ENCODE measurements at places on chromosomes 12 and 14.

- no peak for DNase-seq
Observed at GRCh38 chr12:93387780-93388179, 10.1 kb downstream of the NUDT4 start.

DNA sequence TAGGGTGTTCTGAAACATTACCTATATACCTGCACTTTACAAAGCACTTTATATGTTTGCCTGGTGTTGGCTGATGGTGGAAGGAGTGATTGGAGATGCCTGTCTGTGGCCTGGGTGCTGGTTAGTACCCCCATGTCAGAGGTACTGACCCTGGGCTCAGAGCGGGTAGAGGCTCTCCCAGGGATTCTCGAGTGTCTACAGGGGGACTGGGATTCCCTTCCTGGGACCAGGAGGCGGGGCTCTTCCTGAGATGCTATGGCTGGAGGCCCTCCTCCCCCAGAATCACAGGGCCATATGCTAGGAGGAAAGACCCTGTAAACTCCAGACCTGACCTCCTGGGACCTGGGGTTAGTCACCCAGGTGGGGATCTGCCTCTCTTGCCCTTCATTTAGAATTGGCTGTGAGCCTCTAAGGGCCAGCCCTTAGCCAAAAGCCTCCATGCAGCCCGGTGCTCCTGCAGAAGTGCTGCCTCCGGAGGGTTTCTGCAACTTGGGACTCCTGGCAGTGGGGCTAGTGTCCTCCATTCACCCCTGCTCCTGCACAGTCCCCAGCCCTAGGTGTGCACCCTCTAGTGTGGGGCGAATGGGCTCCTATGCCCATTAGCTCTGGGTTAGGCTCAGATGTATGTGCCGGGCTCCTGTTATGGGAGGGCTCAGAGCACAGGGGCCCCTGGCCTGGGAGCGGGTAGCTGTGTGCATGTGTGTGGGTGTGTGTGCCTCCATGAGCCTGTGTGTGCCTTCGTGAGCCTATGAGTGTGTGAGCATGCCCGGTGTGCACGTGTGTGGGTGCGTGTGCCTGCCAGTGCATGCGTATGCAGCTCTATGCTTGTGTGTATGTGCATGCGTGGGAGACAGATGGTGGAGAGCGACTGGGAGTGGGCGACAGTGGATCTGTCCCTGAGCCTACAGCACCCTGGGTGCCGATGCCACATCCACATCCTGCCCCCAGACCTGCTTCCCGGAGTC, 36.6 kb downstream of the RTL1 start:
- no peak for DNase-seq

GRCh38 chr12:57839996-57840395, 6.5 kb downstream of the CTDSP2 start:
- DNase-seq, result no peak

DNA sequence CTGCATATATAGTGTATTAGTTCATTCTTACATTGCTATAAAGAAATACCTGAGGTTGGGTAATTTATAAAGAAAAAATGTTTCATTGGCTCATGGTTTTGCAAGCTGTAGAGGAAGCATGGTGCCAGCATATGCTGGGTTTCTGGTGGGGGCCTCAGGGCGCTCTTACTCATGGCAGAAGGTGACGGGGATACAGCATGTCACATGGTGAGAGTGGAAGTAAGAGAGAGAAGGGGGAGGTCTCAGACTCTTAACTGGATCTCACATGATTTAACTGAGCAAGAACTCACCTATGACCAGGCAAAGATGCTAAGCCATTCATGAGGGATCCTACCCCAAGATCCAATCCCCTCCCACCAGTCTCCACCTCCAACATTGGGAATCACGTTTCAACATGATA, 15.9 kb upstream of the PAWR start:
- DNase-seq, result no peak

- DNase-seq, result peak; percentile 18
Observed at GRCh38 chr12:25377469-25378177, 126.9 kb upstream of the KRAS start.

- no peak for DNase-seq
Observed at GRCh38 chr14:50010752-50011151, 105.6 kb downstream of the VCPKMT start.

DNA sequence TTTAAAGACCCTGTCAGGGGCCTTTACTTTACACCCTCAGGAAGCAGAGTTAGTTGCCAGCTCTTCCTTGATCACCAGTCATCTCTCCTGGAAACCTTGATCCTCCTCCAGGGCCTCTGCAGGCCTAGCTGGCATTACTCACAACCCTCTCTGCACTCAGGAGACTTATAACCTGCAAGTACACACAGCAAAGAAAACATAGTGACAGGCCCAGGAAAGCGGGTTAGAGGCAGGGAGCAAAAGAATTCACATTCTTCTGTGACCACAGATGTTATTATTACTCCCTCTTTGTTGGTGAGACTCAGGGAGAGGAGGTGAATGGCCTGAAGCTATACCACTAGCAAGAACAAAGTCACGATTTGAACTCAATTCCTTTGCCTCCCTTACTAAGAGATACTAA, 87.4 kb downstream of the OR11H12 start:
- no peak for DNase-seq

GRCh38 chr12:68400226-68400829, 68.2 kb upstream of the MDM1 start:
- no peak for DNase-seq

- DNase-seq, result no peak
Observed at GRCh38 chr14:60865378-60866127, 115.3 kb downstream of the TRMT5 start.

DNA sequence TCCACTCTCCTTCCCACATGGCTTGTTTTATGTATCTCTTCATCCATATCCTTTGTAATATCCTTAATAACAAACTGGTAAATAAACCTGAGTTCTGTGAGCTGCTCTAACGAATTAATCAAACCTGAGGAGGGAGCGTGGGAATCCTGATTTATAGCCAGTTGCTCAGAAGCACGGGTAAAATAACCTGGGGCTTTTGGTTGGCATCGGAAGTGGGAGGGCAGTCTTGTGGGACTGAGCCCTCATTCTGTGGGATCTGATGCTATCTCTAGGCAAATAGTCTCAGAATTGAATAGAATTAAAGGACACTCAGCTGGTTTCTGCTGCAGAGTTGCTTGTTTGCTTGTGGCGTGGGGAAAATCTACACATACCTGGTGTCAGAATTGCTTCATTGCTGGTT, 17.5 kb upstream of the LDHB start:
- DNase-seq, result no peak

- no peak for DNase-seq
Observed at GRCh38 chr12:53664936-53665335, 10.9 kb downstream of the ATP5MC2 start.

DNA sequence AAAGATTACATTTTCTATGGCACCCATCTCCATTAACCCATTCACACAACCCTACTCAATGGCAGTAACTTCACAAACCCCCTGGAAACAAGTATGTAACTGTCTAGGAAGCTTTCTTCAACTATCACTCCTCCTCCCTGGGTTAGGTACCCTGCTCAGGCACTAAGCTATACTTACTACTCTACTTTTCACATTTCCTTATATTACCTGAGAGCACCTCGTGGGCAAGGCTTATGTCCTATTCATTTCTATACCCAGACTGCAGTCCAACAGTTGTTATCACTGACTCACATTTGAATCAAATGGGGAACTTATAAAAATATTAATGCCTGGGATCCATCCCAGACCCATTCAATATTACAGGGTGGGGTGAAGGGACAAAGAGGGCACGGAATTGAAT, 4.6 kb downstream of the PAWR start:
- no peak for DNase-seq

DNA sequence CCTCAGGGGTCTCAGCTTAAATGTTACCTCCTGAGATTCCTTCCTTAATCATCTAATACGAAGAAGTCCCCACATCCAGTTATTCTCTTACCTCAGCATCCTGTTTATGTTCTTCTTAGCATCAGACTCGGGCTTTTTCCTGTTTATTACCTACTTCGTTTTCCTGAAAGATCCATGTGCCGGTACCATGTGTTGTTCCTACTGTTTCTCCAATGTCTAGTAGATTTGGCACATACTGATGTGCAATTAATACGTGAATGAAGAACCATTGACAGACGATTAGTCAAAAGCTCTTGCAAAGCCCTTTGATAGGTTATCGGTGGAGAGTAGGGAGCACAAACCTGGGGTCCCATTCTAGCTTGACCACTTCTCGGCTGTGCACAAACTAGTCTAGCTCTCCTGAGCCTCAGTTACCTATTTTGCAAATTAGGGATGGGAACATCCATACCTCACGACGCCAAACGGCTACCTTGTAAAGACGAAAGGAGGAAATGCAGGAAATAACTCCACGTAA, 735 bp upstream of the MAPKAPK5 start:
- DNase-seq, result no peak

DNA sequence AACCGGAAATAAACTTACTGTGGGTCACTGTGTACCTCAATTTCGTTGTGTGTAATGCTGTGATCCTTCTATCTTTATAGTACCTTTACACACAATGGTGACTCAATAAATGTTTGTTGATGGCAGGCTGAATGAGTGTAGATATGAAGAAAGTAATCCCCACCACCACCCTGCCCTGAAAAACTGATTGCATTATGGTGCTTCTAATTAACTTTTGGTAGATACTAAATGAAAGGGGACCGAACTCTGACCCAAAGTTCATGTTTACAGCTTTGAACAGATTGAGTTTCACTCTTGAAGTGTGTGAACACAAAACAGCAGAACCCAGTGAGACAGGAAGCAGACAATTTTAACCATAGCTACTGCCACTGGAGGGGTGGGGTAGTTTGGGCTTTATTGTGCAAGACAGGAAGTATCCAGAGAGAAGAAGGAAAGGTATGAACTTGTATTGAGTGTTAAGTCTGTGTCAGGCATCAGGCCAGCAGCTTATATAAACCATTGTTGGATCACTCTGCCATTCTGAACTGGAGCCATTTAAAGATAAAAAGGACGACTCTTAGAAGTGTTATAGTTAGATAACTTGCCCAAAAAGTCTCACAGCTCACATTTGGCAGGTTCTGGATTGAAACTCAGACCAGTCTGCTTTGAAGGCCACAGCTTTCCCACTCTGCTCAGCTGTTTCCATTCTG, 197.0 kb upstream of the AMIGO2 start:
- no peak for DNase-seq

GRCh38 chr12:64729909-64730587, 29.2 kb downstream of the GNS start:
- DNase-seq, result no peak

DNA sequence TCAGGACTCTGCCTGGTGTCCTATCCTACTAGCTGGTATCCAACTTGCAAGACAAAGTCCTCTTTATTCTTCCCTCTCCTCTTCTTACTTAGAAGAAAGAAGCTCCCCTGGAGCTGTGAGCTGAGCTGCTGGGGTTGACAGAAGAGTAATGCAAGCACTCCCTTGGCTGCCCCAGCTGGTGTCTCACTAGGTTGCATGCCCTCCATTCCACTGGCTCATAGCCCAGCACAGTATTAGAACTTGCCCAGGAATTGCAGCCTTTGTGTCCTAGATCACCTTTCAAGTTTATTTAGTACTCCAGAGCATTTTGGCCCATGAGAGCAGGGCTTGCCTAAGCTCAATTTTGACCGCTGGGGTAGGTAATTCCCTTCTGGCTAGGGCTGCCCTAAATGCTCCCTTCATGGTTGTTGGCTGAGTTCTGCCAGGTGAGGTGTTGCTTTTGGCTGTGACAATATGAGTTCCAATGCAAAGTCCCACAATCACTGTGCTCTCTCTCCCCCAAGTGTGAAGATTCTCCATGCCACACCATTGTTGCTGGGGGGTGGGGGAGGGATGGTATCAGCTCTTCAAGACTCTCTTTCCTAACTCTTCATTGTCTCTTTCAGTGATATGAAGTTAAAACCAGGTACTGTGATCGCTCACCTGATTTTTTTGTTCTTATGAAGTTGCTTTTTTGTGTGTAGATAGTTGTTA, 317.4 kb upstream of the DDHD1 start:
- DNase-seq, result no peak

DNA sequence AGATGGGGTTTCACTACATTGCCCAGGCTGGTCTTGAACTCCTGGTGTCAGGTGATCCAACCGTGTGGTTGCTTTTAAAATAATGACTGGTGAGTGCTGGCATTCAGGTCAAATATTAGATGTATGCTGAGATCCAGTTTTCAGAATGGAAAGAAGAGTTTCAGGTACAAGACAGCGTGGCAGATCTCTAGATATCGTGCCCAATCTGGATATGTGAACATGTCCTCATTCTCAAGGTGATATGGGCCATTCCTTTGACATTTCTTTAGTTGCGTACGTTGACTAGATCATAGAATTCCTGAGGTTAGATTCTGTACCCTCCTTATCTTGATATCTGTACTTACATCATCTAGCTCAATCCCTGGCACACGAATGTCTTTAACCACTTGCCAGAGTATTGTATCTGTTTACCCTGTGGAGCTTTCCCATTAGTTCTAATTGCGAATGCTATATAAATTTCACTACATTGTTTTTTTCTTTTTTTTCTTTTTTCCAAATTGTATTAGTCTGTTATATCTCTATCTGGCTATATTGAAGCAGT, 80.2 kb downstream of the ANO6 start:
- DNase-seq, result no peak

DNA sequence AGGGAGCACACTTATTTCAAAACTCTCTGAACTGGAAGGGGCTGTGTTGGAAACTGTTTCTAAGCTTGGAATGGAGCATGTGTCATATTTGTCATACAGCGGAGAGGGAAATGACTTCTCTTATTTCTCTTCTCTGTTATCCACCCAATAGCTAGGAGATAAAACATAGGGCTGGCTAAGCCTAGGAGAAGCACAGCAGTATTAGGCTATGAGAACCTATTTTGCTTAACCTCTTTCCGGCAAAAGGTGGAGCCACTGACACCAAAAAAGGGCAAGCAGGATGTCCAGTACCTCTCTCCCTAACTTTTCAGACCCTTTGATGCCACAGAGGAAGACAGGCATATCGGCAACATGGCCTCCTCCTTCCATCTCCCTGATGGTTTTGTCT, 148.3 kb downstream of the CRADD start:
- no peak for DNase-seq

GRCh38 chr12:23113781-23114180, 488.8 kb downstream of the ETNK1 start:
- DNase-seq, result no peak

GRCh38 chr14:95774265-95775160, 60.6 kb upstream of the TCL1A start:
- peak; percentile 25 for DNase-seq

DNA sequence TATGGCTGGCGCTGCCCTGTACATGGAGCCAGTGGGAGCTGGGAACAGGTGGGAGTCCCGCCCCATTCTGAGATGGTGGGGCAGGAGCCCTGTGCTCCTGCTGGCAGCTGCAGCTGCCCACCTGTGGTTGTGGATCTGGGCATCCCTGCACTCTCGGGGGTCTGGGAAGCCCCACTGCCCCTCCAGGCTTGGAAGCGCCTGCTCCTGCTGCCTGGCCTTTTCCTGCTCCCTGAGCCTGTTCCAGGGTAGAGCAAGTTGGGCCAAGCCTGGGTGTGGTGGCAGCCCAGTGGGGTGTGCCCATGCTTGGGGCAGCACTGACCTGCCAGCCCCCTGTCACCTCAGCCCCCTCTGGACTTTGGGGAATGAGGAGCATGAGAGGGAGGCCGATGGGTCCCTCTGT, 104.0 kb downstream of the MNAT1 start:
- DNase-seq, result no peak

- no peak for DNase-seq
Observed at GRCh38 chr14:86055512-86056075, 525.6 kb downstream of the FLRT2 start.

Measured in stimulated activated CD4-positive, alpha-beta T cell treated with anti-CD3 and anti-CD28 coated beads, Interleukin-1b, Interleukin-23, amount 100 ng/mL, for 1 hour (primary cell).